HT-29 (cell line): ENCODE measurements at places on chromosomes 6 and 20. TPM values are rescaled to one million over a fixed set of nuclear protein-coding genes. Genes with fewer than 3 reads are reported as not detected.
A peak's percentile ranks its signal among the peaks of the same experiment; 100 is the strongest.

GRCh38 chr6:163490826-163491577 is 76.5 kb downstream of the QKI start:
- DNase-seq, result peak; percentile 73

- no peak for DNase-seq
Measured at GRCh38 chr20:10379761-10380160, 54.3 kb downstream of the MKKS start.

- peak; percentile 6 for DNase-seq
Measured at GRCh38 chr6:169070506-169071176, 183.0 kb downstream of the THBS2 start.

HTR1E gene
- not detected in 2 replicates for total RNA-seq

ANKRD66 gene
- not detected in 2 replicates for total RNA-seq

DNA sequence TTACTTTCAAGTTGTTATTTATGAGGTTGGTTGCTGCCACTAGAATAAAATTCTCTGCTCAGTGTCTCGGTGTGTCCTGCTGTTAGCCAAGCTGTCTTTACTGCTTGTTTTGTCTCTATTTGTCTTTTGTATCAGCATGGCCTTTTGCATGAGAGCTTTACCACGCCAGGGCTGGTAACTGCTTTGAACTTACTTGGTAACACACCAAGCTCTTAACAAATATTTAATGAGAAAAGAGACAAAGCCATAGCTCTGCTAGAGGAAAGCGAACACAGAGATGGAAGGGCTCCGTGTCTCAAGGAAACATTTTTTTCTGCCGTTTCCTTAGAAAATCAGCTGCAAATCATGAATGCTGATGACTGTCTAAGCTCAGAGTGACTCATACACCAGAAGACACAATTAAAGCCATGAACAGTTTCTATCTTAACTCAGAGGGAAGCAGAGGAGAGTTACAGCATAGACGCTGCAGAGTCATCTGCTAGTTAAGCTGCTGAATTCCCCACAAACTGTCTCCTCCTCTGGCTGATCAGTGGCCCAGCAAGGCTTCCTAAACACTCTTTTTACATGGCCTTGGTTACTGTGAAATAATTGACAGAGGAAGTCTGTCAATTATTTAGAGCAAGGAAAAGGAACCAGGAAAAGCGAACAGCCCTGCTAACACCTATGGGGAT is 44.8 kb downstream of the AGPAT4 start:
- no peak for DNase-seq

GRCh38 chr6:2741756-2742155 is 9.0 kb downstream of the MYLK4 start:
- no peak for DNase-seq

- no peak for DNase-seq
Measured at GRCh38 chr6:81901551-81901966, 149.1 kb upstream of the TENT5A start.
